C1 segment of cervical spinal cord (tissue), 14 donors: ENCODE measurements at places on chromosomes 5 and 9.

GRCh38 chr5:56908942-56909293 lies 478 bp upstream of the SETD9 start:
- no peak for DNase-seq

DNA sequence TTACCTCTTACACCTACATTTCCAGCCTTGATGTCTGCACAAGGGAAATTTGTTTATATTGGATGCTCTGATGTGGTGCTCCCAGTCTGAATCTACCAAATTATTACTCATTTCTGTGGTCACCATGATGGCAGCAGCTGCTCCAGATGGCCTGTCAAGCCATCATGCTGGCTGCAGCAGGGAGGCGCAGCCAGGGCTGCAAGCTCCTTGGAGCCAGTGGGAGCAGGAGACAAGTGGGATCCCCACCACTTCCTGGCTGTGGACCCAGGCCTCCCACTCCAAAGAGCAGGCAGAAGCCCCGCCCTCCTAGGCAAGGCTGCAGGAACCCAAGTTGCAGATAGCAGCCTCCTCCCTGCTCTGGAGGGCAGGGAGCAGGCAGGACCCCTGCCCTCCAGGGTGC lies 241.1 kb upstream of the ATP10B start:
- no peak for DNase-seq

- no peak for DNase-seq
These were observed 36.2 kb downstream of the STC2 start for GRCh38 chr5:173291722-173292658.

DNA sequence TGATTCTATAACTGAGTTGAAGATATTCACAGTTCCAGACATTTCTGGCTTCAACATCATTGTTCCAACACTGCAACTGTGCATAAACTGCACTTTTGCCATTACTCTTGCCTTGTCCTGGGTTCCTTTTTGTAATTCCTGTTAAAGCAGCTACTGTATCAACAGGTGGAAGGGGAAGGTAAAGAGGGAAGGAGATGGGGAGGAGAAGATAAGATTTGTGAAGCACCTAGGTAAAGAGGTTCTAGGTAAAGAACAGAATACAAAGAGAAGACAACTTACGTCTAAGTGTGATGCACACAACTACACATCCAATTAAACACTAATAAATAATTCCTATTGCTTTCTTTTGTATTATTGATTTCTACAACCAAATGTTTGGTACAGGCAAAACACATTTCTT lies 36.2 kb downstream of the LEAP2 start:
- DNase-seq = no peak

- no peak for DNase-seq
These were observed 129.3 kb upstream of the STC2 start for GRCh38 chr5:173457482-173457881.

- DNase-seq = no peak
These were observed 338 bp downstream of the ABHD17B start for GRCh38 chr9:71910650-71911060.

DNA sequence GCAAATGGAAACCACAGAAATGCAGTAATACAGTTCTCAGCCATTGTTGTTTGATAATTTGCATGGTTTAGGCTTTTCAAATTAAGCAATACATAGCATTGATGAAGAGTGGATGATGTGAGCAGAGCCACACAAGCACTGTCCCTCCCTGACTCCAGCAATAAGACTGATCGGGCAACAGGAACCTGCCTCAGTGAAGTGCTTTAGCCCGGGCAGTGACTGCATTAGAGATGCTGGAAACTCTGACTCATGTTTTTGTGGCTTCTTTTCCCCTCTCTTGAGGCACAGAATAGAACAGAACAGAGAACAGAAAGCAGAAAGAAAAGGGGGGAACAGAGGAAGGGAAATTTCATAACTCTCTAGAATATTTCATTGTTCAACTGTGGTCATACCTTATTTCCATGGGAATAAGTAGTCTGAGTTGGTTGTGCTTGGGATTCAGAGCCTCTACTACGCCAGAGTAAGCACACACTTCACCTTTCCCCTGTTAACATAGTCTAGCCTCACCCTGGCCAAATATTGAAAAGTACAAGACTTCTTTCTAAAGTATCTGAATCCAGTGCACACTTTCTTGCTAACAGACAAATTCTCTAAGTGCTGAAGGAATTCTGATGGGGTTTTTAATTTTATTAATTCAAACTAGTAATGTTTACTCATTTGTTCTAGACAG lies 164.8 kb upstream of the VCAN start:
- peak; percentile 37 for DNase-seq

GRCh38 chr9:81193362-81194339 lies 495.7 kb downstream of the TLE1 start:
- DNase-seq = no peak

DNA sequence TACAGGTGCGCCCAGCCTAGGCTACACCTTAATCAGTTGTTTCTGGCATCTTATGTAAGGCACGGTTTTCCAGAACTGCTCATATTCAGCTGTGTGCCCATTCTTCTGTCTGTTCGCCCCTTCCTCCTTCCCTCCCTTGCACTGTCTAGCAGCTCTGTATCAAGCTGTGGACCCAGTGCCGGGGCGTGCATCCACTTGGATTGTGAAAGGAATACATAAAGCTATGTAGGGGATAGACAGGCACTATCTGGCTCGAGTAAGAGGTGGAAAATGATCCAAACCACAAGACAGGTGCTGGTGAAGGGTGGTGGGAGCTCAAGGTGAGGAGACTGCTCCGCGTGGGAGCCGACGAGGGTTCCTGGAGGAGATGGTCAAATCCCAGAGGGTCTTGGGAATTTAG lies 2.0 kb downstream of the GLIPR2 start:
- DNase-seq = no peak

- no peak for DNase-seq
These were observed 61.7 kb downstream of the GLRA1 start for GRCh38 chr5:151862811-151863472.

- no peak for DNase-seq
These were observed 170.1 kb downstream of the CDH12 start for GRCh38 chr5:22683050-22683449.

GRCh38 chr5:126707080-126707479 lies 69.9 kb upstream of the LMNB1 start:
- DNase-seq = no peak

DNA sequence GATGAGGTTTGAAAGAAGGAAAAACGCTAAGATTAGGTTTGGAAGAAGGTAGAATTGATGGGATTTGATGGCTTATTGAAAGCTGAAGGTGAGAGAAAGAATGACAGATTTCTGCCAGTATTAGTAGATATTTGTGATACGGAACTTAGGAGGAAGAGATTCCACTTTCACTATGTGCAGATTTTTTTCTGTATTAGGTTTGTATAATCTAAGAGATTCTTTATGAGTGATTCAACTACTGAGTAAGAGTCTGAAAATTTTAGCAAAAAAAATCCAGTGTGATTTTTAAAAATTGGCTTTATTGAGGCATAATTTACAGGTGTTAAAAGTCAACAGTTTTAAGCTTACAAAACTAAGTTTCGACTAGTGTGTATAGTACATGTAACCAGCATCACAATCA lies 54.1 kb downstream of the AP3S1 start:
- DNase-seq = no peak

DNA sequence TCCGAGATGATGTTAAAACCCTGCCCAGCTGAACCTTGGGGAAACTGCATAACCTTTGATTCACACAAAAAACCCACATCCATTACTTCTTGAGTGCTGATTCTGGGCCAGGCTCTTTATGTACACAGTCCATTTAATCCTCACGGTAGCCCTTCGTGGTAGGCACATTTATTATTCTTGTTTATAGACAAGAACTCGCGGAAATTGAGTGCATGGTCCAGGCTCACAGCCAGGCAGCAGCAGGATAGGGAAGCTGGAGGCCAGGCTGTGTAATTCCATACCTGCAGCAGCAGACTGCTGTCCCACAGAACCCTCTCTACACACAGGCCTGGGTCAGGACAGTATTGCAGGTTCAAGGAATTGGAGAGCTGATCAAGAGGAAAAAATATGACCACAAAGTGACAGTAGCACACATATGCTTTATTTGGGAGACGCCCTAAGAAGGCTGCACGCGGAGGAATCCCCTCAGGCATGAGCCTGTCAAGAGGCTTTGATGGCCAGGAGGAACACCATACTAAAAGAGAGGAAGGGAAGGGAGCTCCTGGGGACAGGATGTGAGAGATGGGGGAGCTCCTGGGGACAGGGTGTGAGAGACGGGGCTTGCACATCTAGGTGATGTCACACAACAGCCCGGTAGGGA lies 28.4 kb upstream of the FAM120A start:
- no peak for DNase-seq

- DNase-seq = no peak
These were observed 82.0 kb upstream of the PCAT7 start for GRCh38 chr9:94472806-94473360.

GRCh38 chr5:82388181-82388580 lies 110.0 kb upstream of the RPS23 start:
- no peak for DNase-seq

DNA sequence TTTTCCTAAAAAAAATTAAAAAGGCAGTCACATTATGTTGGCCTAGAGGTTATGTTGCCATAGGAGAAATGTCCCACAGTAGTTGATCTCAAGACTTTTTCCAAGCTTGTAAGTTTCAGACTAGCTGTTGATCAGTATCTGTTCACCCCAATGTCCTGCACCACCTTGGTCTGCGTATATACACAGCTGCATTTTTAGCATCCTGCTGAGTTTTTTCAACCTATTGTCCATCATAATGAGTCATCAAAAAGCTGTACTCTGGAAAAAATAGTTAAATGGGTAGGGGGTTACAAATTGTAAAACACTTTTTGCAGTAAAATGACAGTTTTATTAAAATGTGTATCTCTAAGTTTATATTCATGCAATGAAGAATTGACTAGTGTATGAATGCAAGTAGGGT lies 53.2 kb upstream of the TMEM171 start:
- no peak for DNase-seq

GRCh38 chr5:2914981-2915484 lies 163.6 kb upstream of the IRX2 start:
- no peak for DNase-seq

GRCh38 chr9:6660512-6660911 lies 15.0 kb upstream of the GLDC start:
- no peak for DNase-seq

- DNase-seq = no peak
These were observed 131.1 kb downstream of the OR2K2 start for GRCh38 chr9:111198936-111199335.

DNA sequence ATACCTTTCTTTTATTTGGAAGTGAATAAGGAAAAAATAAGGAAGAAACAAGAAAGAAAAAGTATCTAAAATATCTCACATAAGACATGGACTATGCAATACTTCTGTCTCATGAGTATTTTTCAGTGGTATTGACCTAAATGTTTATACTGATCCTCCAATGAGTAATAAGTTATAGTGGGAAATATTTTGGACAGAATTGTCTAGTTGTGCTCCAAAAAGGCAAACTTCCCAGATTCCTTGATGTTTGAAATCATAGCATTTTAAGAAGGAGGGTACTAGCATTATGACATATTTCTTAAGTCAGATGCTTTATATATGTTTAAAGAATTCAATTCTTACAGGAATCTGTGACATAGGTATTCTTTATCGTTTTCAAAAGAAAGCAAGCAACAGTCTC lies 34.5 kb upstream of the BASP1 start:
- no peak for DNase-seq

DNA sequence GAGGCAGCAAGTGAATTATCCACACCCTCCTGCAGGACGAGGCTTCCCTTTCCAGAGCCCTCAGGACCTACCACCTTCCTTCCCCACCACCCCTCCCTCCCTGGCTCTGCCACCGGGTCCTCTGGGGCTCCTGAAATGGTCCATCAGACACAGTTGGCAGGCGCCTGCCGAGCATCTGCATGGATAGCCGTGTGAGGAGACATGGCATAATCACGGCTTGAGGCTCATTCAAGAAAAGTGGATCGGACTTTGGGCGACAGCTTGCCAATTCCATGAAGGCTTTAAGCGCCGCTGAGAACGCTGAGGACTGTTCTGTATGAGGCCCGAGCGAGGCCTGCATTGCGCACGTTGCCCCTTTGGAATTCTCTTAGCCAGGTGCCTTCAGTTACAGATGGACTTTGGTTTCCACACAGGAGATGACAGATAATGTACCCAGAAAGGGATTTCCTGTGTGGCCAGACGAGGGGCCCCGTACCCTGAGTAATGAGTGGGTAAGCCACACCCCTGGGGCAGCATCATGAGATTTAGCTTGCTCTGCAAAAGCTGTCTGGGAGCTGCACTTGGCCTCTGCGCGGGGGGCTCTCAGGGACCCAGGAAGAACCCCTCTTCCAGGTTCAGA lies 179.8 kb downstream of the OLFM1 start:
- no peak for DNase-seq

DNA sequence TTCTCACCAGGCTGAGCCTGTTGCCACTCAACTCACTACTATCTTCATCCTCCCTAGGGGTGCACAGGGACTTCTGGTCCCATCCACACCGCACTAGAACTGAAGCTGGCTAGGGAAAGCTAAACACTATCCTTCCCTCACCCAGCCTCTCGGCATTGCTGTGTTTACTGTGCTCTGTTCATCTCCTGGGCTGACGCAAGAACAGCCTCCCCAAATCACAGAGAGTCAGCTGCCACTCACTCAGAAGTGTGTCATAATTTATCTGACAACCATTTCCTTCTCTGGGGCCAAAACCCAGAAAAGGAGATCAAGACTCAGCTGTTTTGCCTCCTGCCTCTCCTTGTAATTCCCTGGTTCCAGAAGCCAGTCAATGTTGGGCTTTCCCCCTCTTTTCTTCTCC lies 92.8 kb downstream of the ARHGEF28 start:
- no peak for DNase-seq

DNA sequence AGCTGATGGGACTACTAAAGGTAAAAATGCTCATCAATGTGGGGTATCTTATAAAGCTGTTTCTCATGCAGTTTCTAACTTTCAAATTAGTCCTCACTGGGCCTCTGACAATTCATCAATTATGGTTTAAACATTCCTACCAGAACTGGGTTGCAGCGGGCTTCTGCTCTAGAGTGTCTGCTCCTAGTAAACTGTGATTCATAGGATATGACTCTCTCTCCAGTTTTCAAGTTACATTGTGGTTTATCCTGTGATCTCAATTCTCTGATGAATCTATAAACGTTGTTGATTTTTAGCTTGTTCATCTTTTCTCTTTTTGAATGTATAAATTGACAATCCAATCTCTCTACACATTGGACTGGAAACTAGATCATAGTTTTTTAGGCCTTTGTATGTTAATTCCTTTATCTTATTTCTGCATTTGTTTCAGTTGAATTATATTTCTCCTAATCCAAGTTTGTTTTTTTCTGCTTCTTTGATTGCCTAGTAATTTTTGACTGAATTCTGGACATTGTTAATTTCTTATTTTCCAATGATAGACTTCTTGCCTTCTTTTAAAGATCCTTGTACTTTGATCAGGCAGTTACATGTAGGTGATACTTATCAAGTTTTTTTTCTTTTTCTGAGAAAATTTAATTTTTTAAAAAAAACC lies 822.6 kb downstream of the TLE1 start:
- no peak for DNase-seq

DNA sequence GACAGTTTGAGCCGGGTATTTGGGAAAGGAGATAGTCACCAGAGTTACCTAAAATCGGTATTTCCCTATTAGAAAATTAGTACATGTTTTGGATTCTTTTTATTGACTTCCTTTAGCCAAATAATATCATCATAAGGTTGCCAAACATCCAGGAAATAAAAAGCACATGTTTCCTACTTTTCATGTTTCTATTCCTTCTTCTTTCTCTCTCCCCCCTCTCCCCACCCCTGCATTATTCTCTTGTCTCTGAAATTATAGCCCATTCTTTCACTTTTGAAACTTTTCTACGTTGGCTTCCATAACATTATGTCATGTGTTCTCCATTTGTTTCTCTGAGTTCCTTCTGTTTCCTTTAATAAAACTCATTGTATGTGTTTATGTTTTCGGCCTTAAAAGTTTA lies 161.9 kb downstream of the ALDH1A1 start:
- DNase-seq = no peak
